ENCODE measurements at places on chromosomes 2 and 18.

GRCh38 chr18:79496978-79497637 is 101.4 kb downstream of the NFATC1 start:
- no peak for DNase-seq

GRCh38 chr2:56475191-56475590 is 291.4 kb downstream of the CCDC85A start:
- DNase-seq: no peak

GRCh38 chr2:221705185-221705877 is 133.2 kb upstream of the EPHA4 start:
- DNase-seq: no peak

DNA sequence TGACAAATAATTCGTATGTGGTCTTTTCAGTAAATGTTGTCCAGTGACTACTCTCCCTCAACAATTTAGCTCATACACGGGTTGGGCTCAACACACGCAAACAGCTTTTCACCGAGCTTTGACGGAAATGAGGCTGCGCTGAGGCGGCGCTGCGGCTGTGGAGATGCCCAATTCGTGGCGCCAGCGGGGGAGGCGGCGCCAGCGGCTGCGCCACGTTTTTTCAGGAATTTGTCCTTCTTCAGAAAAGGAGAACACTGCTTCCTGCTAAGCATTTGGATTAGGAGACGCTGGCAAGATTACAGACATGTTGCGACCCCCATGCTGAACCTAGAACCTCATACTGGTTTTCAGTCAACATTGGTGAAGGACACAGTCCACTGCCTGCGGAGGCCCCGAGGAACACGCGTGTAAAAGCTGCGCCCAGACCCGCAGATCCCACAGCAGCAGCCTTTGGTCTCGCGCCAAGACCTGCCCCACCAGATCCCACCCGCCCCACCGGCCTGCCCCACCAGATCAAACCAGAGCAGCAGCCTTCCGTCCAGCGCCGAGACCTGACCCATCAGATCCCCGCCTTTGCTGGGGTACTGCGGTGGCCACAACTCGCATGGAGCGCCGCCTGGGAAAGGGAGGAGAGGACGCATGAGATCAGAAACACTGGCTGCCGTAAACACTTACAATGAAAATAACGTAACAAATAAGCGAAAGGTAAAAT is 173.8 kb downstream of the TMEM18 start:
- no peak for DNase-seq

GRCh38 chr18:61589053-61589723 is 256.0 kb downstream of the CDH20 start:
- DNase-seq: no peak

DNA sequence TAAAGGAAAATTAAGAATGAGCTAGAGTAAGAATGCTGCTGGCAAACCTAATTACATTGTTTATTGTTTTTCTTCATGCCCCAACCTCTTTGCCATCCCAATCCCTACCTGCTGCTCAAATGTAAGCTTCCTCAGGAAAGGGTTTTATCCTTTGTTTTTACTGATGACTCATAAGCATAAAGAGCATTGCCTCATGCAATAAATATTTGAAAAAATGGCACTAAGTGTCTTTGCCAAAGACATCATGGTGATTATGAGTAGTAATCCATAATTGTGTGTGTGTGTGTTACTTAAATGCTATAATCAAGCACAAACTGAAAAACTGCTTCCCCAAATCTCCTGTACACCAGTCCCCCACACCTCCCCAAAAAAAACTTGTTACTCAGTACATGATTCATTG is 53.4 kb downstream of the DNER start:
- no peak for DNase-seq

GRCh38 chr2:6986301-6986911 is 69.2 kb downstream of the RNF144A start:
- no peak for DNase-seq

GRCh38 chr2:128263902-128264331 is 54.8 kb downstream of the HS6ST1 start:
- DNase-seq: no peak

DNA sequence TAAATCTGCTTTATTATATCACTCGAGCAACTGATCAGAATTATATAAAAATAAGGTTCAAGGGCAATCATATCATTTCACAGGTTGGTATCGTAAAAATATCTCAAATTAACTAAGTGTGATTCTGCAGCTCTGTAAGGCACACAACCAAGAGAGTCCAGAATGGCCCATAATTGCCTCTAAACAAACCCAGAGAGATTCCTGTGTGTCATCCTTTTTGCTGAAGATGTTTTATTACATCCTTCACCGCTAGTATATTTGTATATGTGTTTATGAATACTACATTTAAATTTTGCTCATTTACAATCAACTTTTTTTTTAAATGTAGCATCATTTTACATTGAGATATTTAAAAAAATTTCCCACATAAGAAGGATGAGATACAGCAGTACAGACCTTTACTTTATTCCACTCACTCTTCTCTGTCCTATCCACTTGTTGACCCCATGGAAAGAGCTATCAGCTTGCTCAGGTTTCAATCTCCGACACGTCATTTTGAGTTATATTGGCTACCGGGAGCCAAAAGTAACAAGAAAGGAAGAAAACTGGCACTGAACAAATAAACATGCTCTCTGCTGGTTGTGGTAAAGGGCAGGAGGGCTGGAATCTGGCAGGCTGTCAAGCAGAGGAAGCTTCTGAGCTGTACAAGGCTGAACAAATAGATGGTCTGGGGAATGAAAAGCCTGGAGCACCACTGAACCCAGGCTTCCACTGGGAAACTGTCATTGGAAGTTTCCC is 23.1 kb downstream of the PLA2R1 start:
- DNase-seq: no peak

DNA sequence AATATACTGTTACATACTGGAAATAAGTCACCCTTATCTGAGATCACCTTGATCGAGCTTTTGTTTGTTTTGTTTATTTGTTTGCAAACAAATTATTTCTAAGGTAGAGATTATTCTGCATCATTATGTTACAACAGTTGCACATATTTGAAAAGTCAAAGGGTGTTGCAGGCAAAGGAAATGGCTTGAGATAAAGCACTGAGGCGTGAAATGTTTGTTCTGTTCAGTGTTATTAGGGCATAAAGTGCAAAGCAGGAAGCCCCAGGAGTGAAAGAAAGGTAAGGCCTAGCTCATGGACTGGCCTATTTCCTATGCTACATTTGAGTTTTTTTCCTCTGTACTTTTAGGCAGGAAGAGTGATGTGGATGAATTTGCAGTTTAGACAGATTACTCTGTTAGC is 1815.6 kb upstream of the LRRTM1 start:
- DNase-seq: no peak

DNA sequence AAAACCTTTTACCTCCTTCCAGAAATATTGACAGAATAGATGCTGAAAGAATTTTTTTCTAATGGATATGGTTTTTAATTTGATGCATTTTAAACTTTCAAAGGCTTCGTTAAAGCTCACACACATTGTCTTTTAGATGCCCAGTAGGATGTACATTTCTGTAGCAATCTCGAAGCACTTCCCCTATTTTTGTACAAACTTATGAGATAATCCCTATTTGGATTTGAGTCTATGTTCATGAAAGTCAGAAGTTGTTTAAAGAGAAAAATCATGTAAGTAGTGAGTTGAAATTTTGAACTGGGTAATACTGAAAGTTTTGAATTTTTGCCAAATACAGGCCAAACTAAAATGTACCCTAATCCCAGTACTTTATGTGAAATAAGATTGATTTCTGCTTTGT is 38.1 kb upstream of the MMADHC start:
- DNase-seq: no peak

DNA sequence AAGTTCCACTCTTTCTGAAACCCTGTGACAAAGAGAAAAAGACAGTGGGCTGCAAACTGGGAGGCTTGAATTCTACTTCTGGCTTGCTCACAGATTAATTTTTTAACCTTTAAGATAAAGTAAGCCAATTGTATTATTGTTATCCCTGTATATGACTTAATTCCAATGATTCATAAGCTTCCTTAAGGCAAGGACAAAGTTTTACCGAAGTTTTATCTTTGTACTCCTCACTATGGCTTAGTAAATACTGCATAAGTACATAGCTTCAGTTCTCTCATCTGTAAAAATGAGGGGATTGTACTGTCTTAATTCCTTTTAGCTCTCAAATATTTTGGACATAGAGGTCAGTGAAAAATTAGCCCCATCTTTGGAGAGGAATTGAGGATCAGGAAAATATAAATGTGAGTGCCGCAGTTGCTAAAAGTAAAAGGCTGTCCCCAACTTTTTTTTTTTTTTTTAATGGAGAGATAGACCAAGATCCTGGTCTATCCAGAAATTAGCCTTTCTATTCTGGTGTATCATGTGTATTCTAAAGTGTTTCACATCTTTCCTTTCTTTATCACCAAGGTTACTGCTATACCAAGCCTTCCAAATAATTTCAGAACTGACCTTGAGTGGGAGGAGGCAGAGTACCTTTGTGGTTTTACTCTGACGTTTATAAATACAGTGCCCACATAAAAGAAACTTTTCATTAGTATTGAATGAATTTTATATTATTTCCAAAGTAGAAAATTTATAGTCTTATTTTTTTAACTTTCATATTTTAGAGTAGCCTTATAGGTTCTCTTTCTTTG is 13.3 kb downstream of the RELCH start:
- DNase-seq: no peak

DNA sequence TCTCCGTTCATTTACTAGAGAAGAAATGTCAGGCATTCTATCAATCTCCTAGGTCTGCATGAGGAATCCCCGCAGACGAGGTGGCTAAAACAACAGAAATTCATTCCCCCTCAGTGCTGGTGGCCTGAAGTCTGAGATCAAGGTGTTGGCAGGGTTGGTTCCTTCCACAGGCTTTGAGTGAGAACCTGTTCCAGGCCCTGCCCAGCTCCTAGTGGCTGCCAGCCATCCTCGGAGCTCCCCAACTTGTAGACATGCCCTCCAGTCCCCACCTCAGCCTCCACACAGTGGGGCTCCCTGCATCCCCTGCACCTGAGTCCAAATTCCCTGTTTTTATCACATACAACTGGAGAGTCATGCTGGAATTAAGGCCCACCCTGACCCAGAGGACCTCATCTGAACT is 145.3 kb upstream of the ALKAL2 start:
- DNase-seq: no peak

GRCh38 chr2:133568598-133568997 is 335 bp upstream of the NCKAP5 start:
- DNase-seq: no peak

DNA sequence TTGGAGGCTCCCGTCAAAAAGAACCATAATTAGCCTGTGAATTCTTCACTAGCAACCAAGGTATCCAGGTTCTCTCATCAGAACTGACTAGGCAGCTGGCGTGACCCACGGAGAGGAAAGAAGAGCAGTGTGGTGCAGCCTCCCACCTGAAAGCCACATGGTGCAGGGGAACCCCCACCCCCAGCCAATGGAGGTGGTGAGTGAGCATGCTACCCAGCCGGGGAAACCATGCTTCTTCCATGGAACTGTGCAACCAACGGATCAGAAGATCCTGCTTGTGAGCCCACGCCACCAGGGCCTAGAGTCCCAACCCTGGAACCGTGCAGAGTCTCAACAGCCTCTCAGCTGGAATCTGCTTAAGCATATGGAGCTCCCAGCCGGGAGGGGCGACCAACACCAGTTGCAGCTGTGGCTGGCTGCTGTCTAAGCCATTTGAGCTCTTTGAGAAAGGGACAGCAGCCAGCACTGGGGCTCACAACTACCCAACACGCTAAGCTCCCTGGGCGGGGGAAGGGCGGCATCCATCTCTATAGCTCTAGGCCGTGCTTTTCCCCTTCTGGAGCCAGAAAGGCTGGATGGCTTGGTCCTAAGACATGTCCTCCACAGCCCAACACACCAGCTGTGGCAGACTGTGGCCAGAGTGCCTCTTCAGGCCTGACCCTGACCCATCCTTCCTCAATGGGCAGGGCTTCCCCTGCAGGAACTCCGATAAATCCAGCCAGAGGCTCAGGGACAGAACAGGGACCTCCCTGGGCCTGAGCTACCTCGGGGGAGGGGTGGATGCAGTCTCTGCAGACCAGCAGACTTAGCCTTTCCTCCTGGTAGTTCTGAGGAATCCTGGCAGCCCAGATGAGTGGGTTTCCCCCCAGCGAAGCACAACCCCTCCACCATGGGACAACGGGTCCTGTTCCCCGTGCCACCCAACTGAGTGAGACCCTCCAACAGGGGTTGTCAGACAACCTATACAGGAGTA is 151.4 kb upstream of the NXPH2 start:
- no peak for DNase-seq

- DNase-seq: peak; percentile 65
These were observed 76.5 kb upstream of the DLX2 start for GRCh38 chr2:172179045-172179701.

GRCh38 chr2:174248998-174249592 is 763 bp upstream of the OLA1 start:
- no peak for DNase-seq

DNA sequence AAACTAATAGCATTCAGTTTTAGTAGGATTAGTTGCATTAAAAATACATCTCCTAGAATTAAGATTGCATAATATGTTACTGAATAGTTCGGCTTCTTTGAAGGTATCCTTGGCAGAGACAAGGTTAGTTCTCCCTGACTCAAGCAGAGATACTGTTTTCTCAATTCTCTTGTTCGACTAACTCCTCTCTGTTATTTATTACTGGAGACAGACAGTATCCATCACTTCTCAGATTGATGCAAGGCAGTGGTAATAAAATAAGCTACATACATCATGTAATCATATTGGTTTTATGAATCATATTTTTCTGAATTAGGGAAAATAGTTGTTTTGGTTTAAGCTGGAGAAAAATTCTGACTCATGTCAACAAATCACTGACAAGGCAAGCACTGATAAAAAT is 134.8 kb downstream of the SLC8A1 start:
- no peak for DNase-seq

- DNase-seq: no peak
These were observed 88.0 kb downstream of the CDC42EP3 start for GRCh38 chr2:37583402-37583801.

DNA sequence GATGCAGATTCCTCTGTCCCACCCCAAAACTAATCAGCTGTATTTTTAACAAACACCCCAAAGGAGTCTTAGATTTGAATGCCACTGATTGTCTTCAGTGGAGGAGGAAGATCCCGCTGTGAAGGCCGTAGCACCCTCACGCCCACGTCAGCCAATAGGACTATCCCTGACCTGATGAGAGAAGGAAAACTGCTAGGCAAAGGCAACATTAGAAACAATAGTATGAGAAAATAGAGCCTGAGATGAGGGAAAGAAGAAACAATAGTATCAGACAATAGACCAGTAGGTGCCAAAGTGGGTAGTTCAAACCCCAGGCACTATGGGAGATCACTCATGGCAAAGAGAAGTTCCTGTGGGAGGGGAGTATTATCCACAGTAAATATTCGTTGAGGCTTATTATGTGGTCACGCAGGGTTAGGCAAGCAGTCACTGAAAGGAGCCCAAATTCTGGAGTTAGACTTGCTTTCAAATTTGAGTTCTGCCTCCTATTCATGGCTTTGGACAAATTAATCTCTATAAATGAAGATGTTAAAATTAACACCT is 2.8 kb downstream of the PCBP1 start:
- no peak for DNase-seq

GRCh38 chr2:104794441-104794840 is 59.5 kb upstream of the POU3F3 start:
- DNase-seq: no peak

GRCh38 chr2:227460070-227460485 is 11.9 kb upstream of the AGFG1 start:
- DNase-seq: peak; percentile 65

GRCh38 chr2:197144183-197144582 is 166.4 kb downstream of the ANKRD44 start:
- no peak for DNase-seq

Measured in NK-92 treated with Interleukin-12 subunit alpha and Interleukin-12 subunit beta, amount 100 ng/mL, for 24 hours (cell line).